ENCODE measurements at places on chromosomes 6 and 20. TPM values are rescaled to one million over a fixed set of nuclear protein-coding genes. Genes with fewer than 3 reads are reported as not detected.

DNA sequence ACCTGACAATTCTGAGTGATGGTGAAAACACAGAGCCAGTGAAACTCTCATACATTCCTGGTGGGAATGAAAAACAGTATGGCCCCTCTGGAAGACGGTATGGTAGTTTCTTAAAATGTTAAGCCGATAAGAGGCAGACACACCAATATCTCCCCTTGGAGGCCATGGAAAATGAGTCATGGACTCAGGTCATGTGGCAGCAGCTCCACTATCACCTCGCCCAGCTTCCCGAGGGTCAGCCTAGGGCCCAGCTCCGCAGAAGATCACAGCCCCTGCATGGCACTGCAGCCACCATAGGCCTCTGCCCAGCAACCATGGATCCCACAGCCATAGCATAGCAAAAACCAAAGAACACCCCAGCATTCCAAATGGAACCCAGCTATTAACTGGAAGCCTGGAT, 21.4 kb downstream of the BPIFA1 start:
- no peaks in the 10 kb centered on the region for H3K36me3 ChIP-seq
- H3K4me3 ChIP-seq = no peak overlapping the region
- peaks cover 2% of the 10 kb centered on the region for H3K27me3 ChIP-seq
- no peak overlapping the region for H3K27ac ChIP-seq
- no peak for DNase-seq
- H3K4me1 ChIP-seq = peaks cover 5% of the 10 kb centered on the region

DNA sequence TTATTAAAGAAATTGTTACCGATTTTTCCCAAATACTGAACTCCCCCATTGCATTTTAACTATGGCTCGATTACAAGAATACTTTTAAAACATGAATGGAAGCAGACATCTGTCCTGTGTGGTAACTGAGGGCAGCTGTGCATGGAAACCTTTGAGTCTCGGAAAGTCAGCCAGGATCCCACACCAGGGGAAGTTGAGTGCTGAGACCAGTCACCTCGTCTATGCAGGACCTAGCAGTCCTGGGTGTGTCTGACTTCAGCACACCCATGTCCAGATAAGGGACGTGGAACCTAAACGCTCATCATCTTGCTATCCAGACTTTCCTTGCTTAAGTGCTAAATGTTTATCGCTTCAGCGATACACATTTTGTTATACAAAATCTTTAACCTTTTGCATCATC, 6.1 kb downstream of the RIN2 start:
- no peak for DNase-seq
- no peaks in the 10 kb centered on the region for H3K4me1 ChIP-seq
- no peak overlapping the region for H3K27ac ChIP-seq
- peaks cover 12% of the 10 kb centered on the region for H3K27me3 ChIP-seq
- H3K4me3 ChIP-seq = no peak overlapping the region

DNA sequence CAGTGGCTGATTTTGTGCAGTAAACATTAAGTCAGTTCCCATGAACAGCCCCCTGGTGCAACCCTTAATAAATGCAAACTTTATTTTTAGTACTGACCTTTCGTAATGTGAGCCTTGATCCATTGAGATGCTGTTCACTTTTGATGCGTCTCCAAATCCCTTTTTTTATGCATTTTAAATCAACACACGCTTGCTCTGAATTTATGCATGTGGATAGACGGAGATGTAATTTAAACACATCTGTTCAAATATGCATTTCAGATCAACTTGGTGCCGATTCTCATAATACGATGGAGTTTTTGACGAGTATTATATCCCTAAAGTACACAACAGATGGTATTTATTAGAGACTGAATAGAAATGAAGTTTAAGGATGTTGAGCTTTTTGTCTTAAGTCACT, 505.7 kb downstream of the CDKAL1 start:
- H3K27me3 ChIP-seq = no peaks in the 10 kb centered on the region
- DNase-seq = no peak
- peaks cover 3% of the 10 kb centered on the region for H3K36me3 ChIP-seq
- no peak overlapping the region for H3K27ac ChIP-seq
- H3K4me1 ChIP-seq = no peaks in the 10 kb centered on the region

DNA sequence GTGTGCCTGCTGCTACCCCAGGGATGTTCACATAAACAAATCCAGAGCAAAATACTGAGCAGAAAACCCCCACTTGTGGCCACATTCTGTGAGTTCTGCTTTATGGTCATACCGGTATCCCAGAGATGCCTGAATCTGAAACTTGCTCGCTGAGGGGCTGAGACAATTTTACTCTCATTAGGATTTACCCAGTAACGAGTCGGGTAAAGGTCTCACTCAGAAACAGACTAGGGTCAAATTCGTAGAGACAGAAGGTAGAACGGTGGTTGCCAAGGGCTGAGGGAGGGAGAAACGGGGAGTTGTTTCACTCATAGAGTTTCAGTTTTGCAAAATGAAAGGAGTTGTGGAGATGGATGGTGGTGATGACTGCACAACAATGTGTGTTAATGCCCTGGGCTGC, 45.4 kb upstream of the NKX2-2 start:
- H3K27ac ChIP-seq = peak overlapping the region; percentile 59
- peaks cover 5% of the 10 kb centered on the region for H3K27me3 ChIP-seq
- H3K4me1 ChIP-seq = peaks cover 44% of the 10 kb centered on the region
- H3K36me3 ChIP-seq = no peaks in the 10 kb centered on the region
- H3K4me3 ChIP-seq = peak overlapping the region; percentile 71

DNA sequence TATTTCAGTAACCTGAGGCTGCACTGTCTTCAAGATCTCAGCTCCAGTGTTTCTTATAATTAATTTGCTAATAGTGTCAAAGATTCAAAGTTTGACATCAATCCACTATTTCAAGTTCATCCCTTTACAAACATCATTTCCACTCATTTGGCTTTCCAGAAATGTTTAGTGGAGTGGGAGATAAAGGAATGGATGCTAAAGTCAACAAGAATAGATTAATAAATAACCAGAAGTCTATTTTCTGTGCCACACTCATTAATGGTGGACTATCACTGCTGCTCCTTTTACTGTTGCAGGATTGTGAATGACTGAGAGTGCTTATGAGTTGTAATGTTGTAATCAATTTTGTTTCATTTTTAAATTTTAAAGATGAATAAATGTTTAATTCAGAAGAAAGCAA, 28.4 kb upstream of the EPM2A start:
- no peaks in the 10 kb centered on the region for H3K4me1 ChIP-seq
- no peaks in the 10 kb centered on the region for H3K27me3 ChIP-seq

FLRT3 gene
- not detected for total RNA-seq

Measured in activated T-helper 1 cell treated with anti-CD3 and anti-CD28 coated beads, Interleukin-12 subunit alpha, Interleukin-12 subunit beta, Interleukin-2, Interleukin-4 antibody, amounts not matched to agents 30 ng/mL and 10 ng/mL and 1 ng/mL, durations not matched to agents 14 hours and 24 hours and 36 hours (primary cell).